GM12864 (cell line): ENCODE measurements at places on chromosomes 7 and 10.

GRCh38 chr10:119272736-119273135 lies 65.4 kb downstream of the GRK5 start:
- DNase-seq, result no peak

DNA sequence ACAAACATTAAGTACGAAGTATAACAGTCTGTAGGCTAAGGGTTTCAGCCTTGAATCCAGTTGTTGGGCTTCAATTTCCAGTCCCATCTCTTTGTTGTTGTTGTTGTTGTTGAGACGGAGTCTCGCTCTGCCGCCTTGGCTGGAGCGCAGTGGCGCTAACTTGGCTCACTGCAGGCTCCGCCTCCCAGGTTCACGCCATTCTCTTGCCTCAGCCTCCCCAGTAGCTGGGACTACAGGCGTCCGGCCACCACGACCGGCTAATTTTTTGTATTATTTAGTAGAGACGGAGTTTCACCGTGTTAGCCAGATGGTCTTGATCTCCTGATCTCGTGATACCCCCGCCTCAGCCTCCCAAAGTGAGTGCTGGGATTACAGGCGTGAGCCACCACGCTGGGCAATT lies 464.9 kb downstream of the ANKRD7 start:
- no peak for DNase-seq

DNA sequence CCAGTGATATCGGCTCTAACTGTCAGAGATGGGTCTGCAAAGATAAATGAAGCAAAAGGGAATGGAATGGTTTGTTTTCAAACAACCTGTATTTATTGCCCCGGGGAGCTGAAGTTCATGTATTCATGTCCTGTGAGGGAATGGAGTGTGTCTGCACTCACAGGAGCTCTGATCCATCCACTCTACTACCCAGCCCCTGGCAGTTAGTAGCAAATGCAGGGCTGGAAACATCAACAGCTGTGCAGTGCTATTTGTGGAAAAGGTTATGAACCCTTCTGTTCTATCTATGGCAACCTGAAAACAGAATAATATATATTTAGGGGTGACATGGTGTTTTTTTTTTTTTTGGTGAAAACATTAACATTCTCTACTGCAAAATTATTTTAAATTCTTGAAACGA lies 9.8 kb downstream of the AGR2 start:
- DNase-seq, result no peak

- no peak for DNase-seq
These were observed 407 bp downstream of the ELN start for GRCh38 chr7:74028321-74028838.

- no peak for DNase-seq
These were observed 24.8 kb downstream of the GRIFIN start for GRCh38 chr7:2451171-2452073.

GRCh38 chr7:95684037-95684436 lies 87.7 kb upstream of the PDK4 start:
- no peak for DNase-seq

DNA sequence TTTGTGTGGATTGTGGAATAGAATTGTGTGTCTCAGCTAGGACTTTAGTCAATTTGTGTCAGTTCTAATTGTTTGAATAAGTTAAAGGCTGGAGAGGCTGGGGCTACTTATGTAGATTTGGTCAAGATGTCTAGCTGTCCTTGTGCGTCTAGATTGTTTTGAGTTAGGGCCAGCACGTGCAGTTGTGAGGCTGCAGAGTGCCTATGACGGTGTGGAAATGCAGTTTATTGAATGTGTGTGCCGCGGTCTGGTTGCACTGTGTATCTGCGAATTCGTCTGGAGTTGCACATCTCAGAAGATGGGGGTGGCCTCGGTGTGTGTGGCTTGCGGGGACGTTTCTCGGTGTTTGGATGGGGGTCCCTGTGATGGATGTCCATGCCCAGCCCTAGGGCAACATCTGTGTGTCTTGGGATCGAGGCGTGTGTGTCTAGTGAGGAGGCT lies 10.2 kb downstream of the EMX2 start:
- DNase-seq, result no peak

GRCh38 chr10:3635697-3636096 lies 149.3 kb downstream of the KLF6 start:
- DNase-seq, result no peak

- no peak for DNase-seq
These were observed 72.4 kb downstream of the SKAP2 start for GRCh38 chr7:26792006-26792405.

DNA sequence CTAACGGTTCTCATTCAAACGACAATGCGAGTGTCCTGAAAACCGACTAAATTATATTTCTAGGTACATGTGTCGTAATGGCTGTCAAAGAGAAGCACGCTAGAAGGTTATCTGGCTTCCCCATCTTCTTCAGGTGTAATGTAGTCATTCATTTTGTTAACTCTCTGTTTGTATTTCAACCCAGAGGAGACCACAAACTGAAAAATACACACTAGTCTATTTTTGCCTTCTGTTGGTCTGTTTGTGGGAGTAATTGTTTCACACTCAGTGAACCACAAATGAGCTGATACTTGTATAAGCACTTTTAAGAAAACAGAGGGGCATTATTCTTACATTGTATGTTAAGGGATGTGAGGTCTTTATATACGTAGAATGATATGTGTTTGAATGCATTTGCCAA lies 305.9 kb downstream of the GATA3 start:
- DNase-seq, result no peak

DNA sequence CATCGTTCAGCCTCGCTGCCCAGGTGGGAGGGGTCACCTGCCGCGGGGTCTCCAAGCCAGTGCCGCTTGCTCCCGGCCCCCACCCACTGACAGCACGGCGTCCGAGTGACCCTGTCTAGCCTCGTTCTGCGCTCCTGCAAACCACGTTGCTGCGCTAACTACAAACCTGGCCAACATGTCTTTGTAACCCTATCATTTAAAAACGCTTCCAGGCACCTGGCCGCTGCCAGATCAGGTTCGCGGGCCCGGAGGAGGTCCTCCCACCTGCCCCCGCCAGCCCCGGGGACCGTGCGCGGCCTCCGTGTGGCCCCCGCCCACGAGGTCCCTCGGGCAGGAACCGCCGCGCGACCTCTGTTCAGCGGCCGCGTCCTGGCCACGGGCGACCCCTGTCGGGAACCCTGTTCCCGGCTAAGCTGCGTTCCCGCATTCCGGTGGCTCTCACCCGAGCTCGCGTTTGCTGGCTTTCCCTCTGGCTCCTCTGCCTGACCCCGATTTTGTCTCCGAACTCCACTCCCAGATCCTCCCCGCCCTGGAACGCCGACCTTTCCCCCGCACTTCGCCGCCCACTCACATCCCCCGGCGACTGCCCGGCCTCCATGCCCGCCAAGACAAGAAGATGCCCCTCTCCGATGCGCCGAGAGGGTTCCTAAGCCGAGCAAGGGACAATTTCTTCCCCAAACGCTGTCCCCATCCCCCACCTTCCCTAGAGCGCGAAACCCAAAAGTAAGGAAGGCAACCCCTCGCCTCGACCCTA lies 2.4 kb downstream of the SFMBT2 start:
- DNase-seq, result no peak

GRCh38 chr7:21134631-21135030 lies 293.3 kb upstream of the SP4 start:
- DNase-seq, result no peak

GRCh38 chr10:101319241-101319915 lies 34.6 kb upstream of the BTRC start:
- DNase-seq, result no peak

DNA sequence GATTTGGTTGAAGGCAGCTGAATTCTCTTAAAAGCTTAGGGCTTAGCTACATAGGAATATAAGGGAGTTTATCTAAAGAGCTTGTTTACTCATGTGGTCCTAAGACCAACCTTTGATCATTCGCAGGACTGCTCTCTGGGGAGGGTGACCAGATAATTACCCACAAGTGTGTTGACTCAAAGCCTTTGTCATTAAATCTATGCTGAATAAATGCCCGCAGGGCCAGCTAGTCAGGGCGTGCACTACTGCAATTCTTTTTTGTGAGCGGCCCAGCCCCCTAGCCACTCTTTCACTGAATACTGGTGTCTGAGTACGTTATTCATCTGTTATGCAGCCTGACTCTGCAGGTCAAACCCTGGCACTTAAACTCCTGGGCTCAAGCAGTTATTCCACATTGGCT lies 69.6 kb downstream of the AKAP9 start:
- no peak for DNase-seq

GRCh38 chr7:130463553-130464434 lies 23.0 kb upstream of the CEP41 start:
- no peak for DNase-seq
